ENCODE measurements at places on chromosomes 13 and 19.

DNA sequence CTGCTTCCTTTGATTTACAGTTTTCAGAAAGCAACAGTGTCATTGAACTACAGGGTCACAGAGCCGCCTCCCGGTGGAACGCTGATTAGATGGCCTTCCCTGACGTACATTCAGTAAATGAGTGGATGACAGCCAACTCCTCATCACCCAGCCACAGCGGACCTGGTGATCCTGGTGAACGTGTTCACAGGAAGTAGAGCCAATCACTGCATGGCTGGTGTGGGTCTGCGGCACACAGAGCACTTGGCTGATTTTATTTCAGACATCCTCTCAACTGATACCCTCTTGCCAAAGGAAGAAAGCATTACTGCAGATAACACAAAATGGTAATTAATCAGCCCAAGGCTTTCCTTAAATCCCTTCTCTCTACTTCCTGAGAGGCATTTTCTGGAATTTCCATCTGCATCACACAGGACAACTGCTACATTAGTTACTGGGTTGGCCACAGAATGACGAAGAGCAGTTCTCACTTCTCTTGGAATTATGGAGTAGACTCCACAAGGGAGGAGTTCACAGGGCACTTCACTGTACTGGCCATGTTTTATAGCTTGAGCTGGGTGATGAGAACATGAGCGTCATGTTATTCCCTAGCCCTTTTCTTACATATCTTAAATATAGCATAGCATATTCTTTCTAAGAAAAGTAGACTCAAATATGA lies 84.0 kb upstream of the SLC7A1 start:
- no peak for DNase-seq

GRCh38 chr19:2494084-2494446 lies 18.1 kb downstream of the GADD45B start:
- DNase-seq, result no peak

DNA sequence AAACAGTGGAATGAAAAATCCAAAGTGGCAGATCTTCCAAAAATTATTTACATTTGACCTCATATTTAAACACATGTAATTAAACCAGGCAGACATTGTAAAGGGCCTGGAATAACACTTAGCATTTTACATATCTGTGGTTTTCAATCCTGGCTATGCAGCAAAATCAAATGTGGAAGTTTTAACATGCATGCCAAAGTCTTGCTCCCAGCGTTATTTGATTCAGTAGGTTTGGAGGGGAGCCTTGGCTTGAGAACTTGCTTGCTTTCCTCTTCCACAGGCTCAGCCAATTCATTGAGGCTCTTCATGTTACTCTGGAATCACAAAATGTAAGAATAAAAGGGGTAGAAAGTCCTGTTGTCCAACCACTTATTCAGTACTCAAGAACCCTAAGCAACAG lies 42.5 kb upstream of the INTS6 start:
- DNase-seq, result no peak

DNA sequence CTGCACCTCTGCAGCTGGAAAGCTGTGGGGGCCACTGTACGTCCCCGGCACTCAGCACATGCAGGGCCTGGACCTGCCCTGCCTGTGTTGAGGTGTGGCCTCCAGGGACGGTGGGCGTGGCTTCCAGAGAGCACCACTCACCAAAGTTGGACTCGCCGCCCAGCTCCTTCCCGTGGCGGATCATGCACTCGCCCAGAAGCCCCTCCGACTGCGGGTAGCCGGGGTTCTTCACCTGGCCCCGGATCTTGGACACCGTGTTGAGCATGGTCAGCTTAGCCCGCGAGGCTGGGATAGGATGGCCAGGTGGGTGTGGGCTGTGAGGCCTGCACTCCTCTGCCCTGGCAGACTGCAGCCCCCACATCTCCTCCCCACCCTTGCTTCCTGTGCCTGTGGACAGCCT lies 22.0 kb downstream of the MPND start:
- DNase-seq, result no peak

GRCh38 chr13:73335210-73335609 lies 276.4 kb downstream of the KLF5 start:
- no peak for DNase-seq

DNA sequence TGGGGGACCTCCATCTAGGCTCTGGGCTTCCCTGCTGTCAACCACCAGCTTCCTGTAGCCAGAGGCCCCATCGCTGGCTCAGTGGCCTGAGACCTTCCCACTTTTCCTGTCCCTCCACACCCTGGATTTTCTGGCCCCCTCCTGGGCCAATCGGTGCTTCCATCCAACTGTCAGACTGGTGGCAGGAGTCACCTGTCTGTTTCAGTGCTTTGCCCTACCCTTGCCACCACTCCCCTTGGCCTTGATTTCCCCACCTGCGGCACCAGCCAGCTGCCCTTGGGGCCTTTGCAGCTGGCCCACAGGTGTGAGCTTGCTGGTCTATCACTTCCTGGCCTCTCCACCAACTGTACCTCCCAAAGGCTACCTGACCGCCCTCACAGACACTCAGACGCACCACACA lies 12.5 kb downstream of the VSIG10L start:
- no peak for DNase-seq

DNA sequence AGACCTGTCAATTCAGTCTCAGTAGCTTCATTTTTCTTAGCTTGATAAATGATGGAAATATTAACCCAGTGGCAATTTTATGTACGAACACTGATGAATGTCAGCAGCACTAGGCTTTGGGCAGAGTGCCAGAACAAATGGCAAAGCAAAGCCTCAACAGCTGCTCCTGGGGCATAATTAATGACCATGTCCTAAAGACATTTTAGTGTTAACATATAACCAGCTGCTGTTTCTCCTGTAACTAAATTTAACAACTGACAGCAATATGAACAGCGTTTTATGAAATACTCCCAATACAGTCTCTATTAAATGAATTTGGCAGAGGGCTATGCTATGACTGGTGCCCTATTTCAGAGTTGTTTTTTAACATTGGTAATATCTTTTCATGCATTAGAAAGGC lies 47.1 kb downstream of the ZNF568 start:
- DNase-seq, result no peak

DNA sequence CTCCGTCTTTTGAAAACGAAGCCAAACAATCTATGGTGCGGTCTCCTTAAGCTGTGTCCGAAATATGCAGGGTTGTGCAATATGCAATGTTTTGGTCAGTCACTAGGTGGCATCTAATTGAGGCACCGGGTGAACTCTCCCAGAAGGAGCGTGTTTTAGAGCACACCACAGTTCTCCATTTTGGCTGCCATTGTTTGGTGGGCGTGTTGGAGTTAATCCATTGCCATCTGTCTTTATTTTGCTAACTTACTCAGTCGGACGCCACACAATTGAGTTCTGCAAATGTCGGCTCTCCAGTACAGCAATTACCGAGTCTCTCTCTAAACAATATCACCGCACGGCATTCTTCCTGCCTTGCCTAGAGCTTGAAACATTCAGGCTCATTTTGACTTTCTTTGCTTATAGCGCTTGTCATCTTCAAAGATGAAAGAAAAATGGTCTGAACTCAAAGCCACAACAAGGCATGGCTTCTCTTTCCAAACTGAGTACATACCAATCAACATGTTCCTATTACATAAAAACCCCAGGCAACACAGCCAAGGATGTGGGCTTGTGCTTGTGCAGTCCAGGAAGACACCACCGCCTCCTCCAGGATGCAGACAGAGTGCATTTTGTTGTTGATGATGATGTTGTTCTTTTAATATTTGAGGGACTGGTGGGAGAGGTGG lies 182.0 kb upstream of the SERP2 start:
- no peak for DNase-seq

DNA sequence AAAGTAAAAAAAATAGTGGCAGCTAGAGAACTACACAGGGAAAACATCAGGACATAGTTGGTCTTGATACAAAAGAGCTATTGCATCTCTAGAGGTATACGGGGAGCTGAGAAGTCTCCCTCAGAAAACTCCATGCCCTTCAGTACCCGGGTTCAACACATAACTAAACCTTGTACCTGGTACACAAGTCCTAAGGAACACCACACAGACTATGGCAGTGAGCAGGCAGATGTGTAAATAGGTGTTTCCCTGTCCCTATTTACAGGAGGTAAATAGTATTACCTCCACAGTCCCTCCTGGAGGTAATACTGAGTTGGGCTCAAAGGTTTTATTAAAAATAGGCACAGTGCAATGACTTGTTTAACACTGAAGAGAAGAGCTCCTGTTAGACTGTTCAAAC lies 5.9 kb downstream of the FGF14 start:
- DNase-seq, result no peak

DNA sequence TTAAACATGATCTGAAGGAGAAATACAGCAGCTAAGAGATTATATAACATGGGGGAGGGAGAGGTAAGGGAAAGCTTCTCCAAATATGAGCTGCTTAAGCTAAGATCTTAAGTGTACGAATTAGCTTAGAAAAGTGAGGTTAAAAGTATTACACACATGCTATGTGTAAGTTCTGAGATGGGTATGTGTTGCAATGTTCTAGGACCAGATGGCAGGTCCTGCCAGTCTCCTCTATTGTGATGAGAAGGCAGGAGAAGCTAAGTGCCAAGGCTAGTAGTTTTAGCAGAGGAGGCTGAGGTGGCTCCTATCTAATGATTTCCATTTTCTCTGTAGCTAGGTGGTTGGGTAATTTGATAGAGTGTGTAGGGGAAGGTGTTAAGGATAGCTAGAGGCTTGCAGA lies 57.6 kb downstream of the MICU2 start:
- no peak for DNase-seq

GRCh38 chr19:35958660-35959039 lies 22.5 kb downstream of the LRFN3 start:
- DNase-seq, result no peak

- DNase-seq, result no peak
Observed at GRCh38 chr13:28357911-28358433, 137.0 kb downstream of the FLT1 start.

DNA sequence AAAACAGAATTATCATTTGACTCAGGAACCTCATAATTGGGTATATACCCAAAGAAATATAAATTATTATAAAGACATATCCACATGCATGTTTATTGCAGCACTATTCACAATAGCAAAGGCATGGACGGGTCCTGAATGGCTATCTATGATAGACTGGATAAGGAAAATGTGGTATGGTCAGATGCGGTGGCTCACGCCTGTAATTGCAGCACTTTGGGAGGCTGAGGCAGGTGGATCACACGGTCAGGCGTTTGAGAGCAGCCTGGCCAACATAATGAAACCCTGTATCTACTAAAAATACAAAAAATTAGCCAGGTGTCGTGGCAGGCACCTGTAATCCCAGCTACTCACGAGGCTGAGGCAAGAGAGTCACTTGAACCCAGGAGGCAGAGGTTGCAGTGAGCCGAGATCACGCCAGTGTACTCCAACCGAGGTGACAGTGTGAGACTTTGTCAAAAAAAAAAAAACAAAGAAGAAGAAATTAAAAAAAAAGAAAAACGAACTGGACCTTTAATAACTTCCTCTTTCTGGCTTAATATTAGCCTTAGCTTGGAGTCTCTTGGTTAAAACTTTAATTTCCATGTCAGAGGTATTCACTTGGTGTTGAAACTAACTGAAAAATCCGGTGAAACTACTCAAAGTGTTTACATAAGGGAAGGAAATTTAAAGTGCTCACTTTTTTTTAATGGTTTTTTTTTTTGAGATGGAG lies 104.4 kb downstream of the ZNF486 start:
- no peak for DNase-seq

DNA sequence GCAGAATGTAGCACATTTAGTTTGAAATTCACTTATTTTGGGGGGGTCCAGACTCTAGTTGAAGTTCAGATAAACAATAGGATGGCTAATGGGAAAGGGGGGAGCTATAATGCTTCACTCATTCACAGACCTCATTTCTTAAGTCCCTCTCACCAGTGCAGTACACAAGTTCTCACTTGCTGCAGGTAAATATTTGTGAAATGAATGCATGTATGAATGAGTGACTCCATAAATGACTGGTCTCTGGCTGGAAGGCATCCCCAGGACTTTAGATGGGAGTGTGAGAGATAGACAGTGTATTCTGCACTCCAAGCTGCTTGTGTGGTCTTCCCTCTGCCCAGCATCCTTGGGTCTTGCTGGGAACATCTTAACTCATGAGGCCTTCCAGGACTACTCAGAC lies 169.2 kb downstream of the ZIC5 start:
- no peak for DNase-seq

GRCh38 chr19:6529351-6529750 lies 1.5 kb upstream of the TNFSF9 start:
- no peak for DNase-seq

DNA sequence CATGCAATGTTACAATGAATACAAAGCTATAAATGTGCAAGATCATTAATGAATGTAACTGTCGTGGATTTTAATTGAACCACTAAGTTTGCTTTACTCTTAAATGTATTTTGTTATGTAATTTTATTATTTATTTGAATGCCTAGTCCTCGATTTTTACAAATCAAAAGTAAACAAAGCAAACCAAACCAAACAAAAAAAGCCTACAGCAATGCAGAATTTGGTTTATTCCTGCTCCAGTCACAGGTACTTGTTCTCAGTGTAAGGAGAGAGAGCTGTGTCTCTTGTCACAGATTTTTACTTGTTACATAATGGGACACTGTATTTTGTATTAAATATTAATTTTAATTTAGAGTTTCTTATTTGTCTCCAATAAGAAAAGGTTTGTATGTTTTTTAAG lies 584.3 kb upstream of the SLITRK6 start:
- DNase-seq, result no peak
